ENCODE measurements at places on chromosomes 12 and 14. TPM values are rescaled to one million over a fixed set of nuclear protein-coding genes. Genes with fewer than 3 reads are reported as not detected.

The TESPA1 gene
- total RNA-seq, result 160 TPM

The KRT5 gene
- not detected for total RNA-seq

The GNG2 gene
- total RNA-seq, result 208 TPM

The ZBTB42 gene
- 3.3 TPM for total RNA-seq

The PLEKHG7 gene
- total RNA-seq, result 0.60 TPM

The MIP gene
- total RNA-seq, result not detected

The EIF2S3B gene
- total RNA-seq, result 0.50 TPM

The MANSC4 gene
- total RNA-seq, result not detected

The NFE2 gene
- total RNA-seq, result 26.4 TPM

The LRRC9 gene
- not detected for total RNA-seq

The DERA gene
- total RNA-seq, result 12.3 TPM

Measured in T-helper 17 cell (primary cell).